Astrocyte (in vitro differentiated cells and primary cell): ENCODE measurements at places on chromosomes 2 and 18.

- DNase-seq: no peak
Measured at GRCh38 chr2:151976945-151977353, 121.9 kb downstream of the CACNB4 start.

GRCh38 chr2:8442833-8443486 lies 238.9 kb upstream of the ID2 start:
- DNase-seq: no peak

- no peak for DNase-seq
Measured at GRCh38 chr2:187379869-187380268, 68.2 kb downstream of the CALCRL start.

DNA sequence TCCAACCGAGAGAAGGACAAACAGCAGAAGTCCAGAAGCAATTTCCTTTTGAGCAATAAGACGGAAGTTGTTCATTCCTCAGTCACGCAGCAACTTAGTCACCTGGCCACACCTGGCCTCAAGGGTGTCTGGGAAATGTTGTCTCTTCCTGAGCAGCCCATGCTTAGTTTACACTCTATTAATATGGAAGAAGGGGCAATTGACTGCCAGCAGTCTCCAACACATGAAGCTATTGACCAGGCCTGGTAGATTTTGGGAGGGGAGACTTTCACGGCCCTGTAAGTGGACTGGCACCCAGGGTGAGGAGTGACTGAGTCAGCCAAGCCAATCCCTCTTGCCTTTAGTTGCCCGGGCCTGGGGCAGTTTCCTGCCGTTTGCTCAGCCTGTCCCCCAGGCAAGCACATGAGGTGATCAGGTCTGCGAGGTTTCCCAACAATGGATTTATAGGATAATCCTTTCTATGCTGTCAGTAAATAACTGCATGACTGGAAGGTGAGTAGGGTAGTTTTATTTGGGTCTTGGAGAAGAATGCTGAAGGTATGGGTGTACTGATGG lies 43.8 kb upstream of the PPP4R1 start:
- no peak for DNase-seq

DNA sequence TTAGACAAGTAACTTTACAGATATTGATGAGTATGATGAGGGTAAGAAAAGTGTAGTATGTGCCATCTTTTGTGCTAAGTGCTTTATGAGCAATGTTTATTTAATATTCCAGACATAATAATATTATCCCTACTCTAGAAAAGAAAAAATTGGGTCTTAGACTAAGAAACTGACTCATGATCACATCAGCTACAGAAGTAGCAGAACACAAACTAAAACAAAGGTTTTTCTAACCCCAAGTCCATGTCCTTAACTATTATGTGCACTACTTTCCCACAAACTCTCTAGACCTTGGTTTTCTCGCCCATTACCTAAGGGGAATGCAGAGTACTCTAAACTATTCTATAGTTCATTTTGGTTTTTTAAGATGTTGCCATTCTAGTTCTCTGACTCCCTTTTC lies 64.5 kb downstream of the BAZ2B start:
- peak; percentile 33 for DNase-seq

DNA sequence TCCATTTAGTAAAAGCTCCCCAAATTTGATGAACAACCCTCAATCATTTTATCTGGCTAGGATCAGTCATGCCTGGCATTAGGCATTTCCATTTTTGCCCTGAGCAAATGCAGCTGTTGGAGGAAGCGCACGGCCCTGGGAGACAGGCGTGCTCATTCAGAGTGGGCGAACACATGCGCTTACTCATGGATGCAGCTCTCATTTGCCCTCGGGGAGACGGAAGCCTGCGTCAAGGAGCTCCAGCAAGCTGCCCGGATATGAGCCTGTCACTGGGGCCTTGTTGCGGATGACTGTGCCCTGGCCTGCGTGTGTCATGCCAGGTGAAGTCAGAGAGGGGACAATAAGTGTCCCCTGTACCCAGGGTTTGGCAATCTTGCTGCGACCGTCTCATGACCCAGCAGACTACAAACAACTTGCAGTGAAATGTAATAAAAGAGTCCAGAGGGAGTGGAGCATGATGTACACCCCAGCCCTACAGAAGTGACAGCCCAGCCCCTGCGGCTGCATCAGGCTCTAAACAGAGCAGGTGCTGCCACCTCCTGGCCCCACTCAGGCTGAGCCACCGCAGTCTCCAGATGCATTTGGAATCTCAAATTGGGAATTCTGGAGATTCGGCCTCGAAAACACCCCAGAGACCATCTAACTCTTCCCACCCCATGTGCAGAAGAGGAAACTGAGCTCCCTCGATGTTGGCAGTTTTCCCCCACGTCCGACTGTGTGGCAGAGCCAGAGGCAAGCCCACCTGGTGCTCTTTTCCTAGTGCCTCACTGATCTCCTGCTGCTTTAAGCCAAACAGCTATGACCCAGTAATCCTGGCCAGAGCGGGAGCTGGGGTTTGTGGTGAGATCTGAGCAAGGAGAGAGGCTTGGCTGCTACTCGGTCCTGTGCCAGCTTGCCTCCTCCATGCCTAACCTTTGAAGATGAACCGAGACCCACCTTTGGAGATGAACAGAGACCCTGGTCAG lies 105.0 kb upstream of the ALK start:
- peak; percentile 51 for DNase-seq

GRCh38 chr18:10724666-10725065 lies 198.8 kb downstream of the NAPG start:
- DNase-seq: no peak

DNA sequence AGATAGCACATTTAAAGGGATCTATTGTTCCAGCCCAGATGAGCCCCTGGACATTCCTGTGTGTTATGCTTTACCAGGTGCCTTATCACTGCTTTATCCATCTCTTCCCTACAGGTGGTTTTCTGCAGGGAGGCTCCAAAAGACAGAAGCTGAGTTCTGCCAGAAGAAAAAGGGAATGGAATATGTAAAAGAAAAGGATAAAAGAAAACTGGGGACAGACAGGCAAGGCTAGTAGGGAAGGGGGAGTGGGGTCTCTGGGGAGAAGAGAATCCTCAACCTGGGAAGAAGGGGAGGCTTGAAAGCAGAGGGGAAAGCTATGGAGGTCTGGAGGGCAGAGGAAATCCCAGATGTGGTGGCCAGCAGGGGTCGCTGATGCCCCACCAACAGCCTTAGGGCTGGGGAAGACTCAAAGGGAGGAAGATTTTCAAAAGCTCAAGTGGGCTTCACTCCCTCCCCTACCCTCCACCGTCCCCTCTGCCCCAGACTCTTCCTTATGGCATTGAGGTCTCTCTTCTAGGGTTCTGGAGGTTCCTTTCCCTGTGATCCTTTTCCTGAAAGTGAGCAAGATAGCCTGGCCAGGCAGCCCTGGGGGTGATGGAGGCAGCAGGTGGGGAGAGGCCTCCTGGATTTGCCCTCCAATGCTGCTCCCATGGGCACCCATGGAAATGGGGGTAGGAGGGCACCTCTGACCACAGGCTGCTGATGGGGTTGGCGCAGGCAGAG lies 178.1 kb upstream of the PKDCC start:
- no peak for DNase-seq

GRCh38 chr18:906416-907114 lies 1.9 kb downstream of the ADCYAP1 start:
- DNase-seq: no peak

DNA sequence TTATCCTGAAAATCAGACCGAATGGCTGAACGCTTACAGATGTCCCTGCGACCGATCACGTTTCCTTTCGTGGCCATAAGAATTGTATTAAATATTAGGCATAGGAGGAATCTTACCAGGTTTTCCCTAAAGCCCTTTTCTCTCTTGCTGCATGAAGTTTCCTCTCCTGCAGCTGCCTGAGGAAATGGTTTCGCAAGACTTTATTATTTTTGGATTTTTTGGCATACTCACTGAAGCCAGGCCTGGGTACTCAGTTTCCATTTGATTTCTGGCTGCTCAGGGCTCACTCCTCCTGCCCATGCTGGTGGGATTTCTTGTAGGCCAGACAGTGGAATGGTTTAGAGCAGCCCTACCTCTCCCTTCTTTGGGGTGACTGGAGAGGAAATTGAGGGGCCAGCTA lies 114.0 kb downstream of the KLHL29 start:
- no peak for DNase-seq

DNA sequence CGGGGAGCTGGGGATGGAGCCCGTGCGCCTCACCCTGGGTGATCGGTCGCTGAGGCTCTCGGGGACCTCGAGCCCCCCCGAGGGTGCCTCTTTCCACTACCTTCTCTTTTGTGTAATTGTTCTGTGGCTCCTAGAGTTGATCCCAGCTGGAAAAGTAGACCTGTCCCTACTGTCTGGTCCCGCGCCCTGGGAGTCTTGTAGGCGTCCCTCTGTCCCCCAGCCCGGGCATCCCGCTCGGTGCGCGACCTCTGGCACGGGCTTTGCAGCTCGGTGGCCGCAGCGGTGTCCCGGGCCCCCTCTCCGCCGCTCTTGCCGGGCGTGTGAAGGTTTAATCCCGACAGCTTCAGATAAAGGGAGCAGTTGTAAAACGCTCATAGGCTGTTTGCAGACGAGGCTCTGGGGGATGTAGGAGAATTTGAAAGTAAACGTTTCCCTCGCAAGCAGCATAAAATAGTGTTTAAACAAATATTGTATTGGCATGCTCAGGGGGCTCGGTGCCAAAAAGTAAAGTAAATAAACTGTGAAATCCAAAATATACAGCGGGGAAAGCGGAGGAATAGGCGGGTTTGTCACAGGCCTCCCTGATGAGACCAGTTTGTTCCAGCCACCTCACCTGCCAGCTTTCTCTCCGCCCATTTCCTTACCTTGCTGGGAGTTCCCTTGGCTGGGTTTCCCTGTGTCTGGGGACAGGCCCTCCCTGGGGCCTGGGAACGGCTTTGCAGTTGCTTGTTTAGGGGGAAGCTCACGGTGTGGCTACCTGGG lies 1.9 kb downstream of the GLI2 start:
- no peak for DNase-seq

- DNase-seq: no peak
Measured at GRCh38 chr2:142930835-142931398, 53.5 kb downstream of the KYNU start.

DNA sequence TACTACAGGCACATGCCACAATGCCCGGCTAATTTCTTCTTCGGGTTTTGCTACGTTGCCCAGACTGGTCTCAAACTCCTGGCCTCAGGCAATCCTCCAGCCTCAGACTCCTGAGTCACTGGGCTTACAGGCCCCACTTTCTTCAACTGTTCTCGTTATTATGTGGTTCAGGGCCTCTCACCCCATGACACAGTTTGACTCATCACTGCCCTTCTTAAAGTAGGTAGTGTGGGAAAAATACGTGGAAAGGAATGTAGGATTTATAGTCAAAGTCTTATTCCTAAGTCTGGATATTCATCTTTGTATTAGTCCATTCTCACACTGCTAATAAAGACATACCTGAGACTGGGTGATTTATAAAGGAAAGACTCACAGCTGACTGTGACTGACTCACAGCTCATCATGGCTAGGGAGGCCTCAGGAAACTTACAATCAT lies 19.4 kb downstream of the CENPA start:
- peak; percentile 77 for DNase-seq

DNA sequence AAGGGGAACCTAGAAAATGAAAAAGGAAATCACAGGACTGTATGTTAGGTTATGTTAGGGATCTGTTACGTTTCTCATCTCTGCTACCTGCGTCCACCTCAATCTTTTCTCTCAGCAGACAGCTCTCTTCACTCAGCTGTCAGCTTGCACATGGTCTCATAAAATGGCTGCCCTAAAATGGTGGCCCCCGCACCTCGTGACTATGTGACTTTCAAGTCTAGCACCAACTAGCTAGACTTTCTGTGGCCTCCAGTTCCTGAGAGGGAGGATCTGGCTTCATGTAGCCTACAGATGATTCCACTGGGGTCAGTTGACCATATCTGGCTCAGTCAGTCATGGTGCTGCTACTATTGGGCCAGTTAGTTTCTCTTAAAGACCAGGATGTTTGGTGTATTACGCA lies 147.2 kb upstream of the SLC1A4 start:
- DNase-seq: no peak

GRCh38 chr2:85457877-85458316 lies 39.4 kb downstream of the SH2D6 start:
- peak; percentile 55 for DNase-seq

GRCh38 chr2:29336341-29337241 lies 221.4 kb downstream of the CLIP4 start:
- no peak for DNase-seq

- peak; percentile 20 for DNase-seq
Measured at GRCh38 chr2:142944721-142945120, 67.3 kb downstream of the KYNU start.

- peak; percentile 69 for DNase-seq
Measured at GRCh38 chr2:74833418-74834233, at the start of gene HK2. Gene HK2 (plus strand): TSS chr2:74834127. CDS start chr2:74834581, 454 bp downstream.

- DNase-seq: no peak
Measured at GRCh38 chr2:38097258-38097987, 21.5 kb upstream of the CYP1B1 start.

DNA sequence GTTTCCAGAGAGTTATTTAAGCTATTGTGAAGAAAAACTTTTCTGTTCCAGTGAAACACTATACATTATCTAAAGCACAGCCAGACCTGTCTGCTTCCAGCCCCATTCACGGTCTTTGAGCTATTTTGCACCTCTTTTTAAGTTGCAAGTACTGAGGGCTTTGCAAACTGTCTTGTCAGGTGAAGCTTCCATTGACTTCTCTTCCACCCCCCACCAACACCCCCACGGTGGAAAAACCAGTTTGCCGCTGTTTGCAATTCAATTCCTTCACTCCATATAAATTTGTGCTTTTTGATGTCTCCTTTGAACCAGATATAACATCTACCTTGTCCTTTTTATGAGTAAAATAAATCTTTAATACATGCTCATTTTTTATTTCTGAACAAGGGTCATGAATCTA lies 15.7 kb downstream of the B3GNT7 start:
- DNase-seq: no peak

DNA sequence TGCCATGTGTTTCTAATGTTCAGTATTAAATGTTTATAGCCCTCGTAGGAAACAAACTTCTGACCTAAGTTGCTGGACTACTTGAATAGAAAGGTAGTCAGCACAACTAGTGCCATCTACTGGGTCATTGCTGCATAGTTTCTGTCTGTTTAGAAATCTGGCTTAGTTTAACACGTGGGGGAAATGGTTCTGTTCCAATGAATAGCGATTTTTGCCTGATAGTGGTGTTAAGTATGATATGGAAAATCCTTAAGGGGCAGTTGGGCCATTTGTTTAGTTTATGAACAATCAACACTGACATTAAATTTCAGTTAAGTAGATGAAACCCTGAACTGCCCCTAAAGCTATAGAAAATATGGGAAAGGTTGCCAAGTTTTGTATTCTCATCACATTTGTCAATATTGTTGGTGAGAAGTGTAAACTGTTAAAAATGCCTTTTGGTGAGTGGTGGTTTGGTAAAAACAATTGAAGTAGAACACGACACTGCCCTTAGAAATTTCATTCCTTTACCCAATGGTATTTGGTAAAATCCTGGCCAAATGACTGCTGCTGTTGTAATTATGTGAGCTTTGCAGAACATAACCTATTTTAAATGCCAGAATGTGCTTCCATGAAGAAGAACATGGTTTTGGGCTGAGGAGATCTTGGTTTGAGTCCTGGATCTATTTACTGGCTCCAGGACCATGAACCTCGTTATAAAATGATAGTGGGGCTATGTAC lies 13.2 kb downstream of the NABP1 start:
- peak; percentile 76 for DNase-seq

GRCh38 chr2:239874636-239875356 lies 150.3 kb downstream of the NDUFA10 start:
- DNase-seq: no peak
